ENCODE measurements at places on chromosomes 4 and X. TPM values are rescaled to one million over a fixed set of nuclear protein-coding genes. Genes with fewer than 3 reads are reported as not detected.

USP46 gene
- total RNA-seq: 40.5 TPM

TEC gene
- total RNA-seq: 8.3 TPM

PFKFB1 gene
- not detected for total RNA-seq

GPR173 gene
- 7.7 TPM for total RNA-seq

CWH43 gene
- total RNA-seq: not detected
